ENCODE measurements at places on chromosomes 7 and 10.
A peak's percentile ranks its signal among the peaks of the same experiment; 100 is the strongest.

GRCh38 chr10:28619455-28619854 is 57.9 kb upstream of the BAMBI start:
- DNase-seq, result no peak

GRCh38 chr7:78153285-78153684 is 354.7 kb downstream of the PHTF2 start:
- DNase-seq, result peak; percentile 30

DNA sequence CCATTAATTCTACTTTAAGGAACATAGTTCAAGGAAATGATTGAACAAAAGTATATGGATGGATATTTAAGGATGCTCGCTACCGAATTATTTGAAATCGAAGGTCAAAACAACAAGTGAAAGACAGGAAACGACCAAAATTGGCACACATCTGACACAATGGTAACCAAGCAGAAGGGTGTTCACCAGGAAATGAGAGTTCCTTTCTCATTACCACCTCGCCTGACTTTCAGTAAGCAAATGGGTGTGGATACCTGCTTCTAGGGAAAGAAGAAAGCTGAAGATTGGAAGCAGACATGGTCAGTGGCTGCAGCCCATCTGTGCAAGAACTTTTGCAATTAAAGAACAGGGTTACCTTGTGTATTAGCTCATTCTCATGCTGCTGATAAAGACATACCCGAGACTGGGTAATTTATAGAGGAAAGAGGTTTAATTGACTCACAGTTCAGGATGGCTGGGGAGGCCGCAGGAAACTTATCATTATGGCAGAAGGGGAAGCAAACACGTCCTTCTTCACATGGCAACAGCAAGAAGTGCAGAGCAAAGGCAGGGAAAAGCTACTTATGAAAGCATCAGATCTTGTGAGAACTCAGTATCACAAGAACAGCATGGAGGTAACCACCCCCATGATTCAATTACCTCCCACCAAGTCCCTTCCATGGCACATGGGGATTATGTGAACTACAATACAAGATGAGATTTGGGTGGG is 6.2 kb upstream of the TMEM273 start:
- no peak for DNase-seq

- DNase-seq, result no peak
Observed at GRCh38 chr7:74030861-74031260, 2.9 kb downstream of the ELN start.

- DNase-seq, result no peak
Observed at GRCh38 chr10:112728118-112728883, 221.7 kb upstream of the TCF7L2 start.

GRCh38 chr10:78913219-78914059 is 155.3 kb upstream of the ZMIZ1 start:
- DNase-seq, result peak; percentile 12

- no peak for DNase-seq
Observed at GRCh38 chr7:6162650-6163366, 109.6 kb downstream of the CYTH3 start.

DNA sequence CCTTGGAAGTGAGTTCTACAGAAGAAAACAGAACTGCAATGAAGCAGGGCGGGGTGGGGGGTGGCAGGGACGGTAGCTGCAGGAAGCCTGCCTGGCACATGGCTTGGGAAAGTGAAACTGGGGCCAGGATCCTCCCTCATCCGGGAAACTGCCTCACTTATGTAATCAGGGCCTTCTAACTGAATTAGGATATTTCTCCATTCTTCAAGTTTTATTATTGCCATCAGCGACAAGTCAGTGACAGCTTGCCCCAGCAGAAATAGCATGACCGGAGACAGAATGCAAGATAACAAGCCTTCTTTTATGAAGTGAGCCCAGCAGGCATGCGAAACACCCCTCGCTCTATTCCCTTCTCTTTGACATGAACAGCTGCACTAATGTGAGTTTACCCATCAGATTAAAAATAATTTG is 77.5 kb upstream of the CACUL1 start:
- peak; percentile 35 for DNase-seq

DNA sequence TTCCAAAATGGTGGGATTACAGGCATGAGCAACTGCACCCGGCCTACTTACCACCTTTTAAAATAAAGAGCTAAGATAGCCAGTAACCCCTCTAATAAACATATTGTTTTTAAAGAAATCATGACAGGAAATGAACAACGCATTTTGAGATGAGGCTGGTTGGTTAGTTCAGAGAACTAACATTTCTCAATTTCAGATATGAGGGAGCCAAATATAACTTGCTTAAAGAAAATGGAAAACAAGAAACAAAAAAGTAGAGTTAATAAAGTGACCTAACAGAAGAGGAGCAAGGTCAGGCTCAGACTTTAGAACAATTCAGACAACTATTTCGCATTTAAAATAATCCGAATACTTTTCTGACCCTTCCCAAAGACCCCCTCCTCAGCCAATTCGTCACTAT is 254.9 kb upstream of the PHF14 start:
- no peak for DNase-seq

- DNase-seq, result no peak
Observed at GRCh38 chr7:79159040-79159664, 294.3 kb downstream of the MAGI2 start.

DNA sequence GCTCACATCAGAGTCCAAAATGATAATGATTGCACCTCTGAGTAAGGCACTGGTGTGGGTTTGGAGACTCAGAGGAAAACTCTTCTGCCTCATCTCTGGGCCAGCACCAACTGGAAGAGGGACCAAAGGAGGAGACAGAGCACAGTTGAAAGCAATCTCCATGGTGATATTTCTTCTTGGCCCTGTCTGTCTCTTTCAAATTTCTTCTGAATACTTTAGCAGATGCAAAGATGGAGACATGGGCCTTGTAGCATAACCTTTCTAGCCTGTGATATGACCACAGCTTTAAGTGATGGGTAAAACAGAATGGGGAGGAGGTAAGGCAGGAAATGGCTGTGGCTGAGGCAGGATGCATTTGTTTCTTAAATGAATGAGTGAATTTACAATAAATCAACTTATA is 12.2 kb upstream of the GIMAP7 start:
- DNase-seq, result no peak

GRCh38 chr10:132164761-132165278 is 21.9 kb upstream of the DPYSL4 start:
- no peak for DNase-seq

DNA sequence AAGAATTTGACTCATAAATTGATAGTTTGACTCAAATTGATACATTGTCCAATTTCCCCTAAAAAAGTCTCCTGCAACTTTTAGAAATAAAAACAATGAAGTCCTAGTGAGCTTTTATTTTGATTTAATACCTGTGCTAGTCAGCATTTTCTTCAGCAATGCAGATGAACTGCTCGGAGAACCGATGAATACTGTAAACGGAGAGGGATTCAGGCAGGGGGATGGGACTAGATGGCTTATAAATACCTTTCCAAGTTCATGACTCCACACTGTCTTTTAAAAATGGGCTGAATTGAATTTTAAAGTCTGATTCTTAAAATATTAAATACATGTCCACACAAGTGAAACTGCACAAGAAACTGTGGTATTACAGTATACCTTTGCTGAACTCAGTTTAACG is 12.7 kb downstream of the EEPD1 start:
- DNase-seq, result no peak

GRCh38 chr10:61842755-61843497 is 58.6 kb upstream of the ARID5B start:
- no peak for DNase-seq

DNA sequence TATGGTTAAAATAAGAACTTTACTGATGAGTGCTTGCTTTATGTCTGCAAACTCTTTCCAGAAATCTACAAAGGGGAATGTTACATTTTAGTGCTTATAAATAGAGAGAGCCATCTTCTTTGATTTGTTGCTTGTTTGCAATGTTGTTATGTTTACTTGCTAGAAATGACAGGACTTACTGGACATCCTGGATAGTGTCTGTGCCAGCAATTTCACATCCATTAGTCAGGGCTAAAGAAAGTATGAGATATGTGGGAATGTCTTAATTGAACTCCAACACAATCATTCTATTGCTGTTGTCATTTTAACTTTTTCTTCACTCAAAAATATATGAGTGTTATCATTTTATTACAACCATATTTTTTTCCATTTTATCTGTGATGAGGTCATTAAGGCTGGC is 453.2 kb downstream of the TNS3 start:
- no peak for DNase-seq

DNA sequence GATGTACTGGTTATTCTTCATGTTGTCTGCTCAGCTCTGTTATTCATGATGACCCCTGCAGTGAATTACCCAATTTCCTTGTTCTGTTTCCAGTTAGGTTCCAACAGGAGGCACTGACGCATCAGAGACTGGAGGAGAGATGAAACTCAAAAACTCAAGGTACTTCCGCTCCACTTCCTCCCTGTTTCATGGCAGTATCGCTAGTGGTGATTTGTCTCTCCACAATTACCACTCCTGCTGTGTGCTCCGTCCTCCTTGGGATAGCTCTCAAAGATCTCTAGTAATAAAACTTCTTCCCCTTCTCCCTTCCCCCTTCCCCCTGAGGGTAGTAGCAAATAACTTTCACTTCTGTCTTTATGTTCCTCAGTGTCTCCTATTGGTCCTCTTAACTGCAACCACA is 107.4 kb upstream of the ABCB5 start:
- no peak for DNase-seq

- no peak for DNase-seq
Observed at GRCh38 chr7:49424109-49424508, 349.3 kb upstream of the VWC2 start.

GRCh38 chr7:110852156-110852940 is 238.6 kb upstream of the LRRN3 start:
- no peak for DNase-seq

DNA sequence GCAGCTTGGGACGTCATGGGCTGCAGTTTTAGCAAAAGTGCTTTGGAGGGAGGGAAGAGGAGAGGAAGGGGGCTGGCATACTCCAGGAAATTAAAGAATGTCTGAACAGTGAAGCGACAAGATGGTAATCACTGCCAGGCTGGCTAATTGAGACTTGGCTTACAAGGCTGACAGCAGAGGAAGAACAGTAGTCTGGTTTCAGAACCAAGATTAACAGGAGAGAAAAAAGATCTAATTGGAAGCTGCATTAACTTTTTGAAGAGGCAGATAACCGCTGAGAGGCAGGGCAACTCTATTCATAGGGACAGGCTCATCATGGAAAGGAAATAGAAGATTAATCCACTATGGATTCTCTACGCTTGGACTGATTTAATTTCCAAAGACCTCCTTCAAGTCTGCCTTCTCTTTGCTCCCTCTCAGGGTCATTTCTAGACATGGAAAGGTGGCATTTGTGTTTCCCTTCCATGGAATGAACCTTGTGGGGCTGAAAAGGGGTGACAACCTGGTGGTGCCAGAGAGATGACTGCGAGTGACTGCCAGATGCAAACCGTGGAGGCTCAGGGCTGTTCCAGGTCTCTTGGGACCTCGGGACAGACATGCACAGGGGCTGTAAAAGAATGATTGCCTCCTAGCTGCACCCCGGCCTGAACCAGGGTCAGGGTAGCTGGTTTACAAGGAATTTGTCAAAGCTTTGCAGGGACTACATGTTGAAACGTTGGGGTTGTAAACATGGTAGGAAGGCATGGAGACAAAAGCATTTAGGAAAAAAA is 210.2 kb upstream of the NPY start:
- peak; percentile 9 for DNase-seq

- no peak for DNase-seq
Observed at GRCh38 chr7:122248472-122248871, 56.1 kb downstream of the FEZF1 start.

GRCh38 chr7:83579740-83580139 is 69.2 kb downstream of the SEMA3E start:
- no peak for DNase-seq

GRCh38 chr10:73855413-73855812 is 18.9 kb downstream of the CAMK2G start:
- no peak for DNase-seq

DNA sequence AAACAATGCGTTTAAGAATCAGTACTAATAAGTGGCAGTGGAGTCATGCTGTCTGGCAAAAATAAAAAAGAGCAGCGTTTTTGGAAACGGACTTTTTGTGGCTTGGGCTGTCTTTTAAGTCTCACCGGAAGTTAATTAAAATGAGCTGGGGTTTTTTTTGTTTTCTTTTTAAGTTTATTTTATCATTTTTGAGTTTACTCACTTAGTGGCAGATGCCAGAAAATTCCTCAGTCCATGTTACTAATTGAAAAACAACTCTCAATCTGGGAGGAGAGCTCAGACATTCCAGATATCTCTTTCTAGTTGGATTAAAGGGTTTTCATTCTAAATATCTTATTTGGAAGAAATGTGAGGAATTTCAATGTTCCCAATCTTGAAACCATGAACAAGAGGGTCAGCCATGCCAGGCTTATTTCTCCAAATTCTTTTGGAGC is 133.8 kb upstream of the AGR3 start:
- DNase-seq, result no peak

DNA sequence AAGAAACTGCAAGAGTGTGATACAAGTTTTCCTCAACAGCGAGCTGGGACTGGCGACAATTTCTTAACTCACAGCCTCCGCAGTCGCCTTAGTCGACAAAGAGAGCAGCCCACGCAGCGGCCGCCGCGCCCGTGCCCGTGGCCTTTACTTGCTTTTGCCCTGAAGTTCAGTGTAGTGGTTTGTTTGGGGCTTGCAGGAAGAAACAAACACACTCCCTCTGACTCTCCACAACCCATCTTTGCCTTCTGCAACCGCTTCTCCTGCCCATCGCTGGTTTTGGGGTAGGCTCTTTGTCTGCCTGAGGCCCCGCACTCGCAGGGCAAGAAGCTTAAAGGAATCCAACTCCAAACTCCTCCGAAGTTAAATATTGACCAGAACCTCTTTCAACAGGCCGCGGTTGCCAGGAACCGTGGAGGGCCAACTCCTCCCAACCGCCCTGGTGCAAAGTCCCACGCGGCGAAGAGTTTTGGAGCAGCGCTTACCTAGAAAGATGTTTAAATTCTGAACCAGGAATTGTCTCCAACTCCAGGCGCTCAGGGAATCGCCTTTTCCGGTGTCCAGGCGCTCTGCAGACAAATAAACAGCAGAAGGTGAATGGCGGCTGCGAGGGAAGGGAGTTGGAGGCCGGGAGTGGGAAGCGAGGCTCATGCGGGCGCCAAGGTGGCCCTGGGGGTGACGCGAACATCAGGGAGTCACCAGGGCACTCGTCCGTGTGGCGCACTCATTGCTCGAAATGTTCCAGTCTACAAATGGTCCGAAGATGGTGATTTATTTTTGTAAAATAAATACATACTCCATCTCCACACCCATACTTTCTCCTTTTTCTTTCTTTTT is 8.3 kb downstream of the HOXA4 start:
- DNase-seq, result no peak
